Activated CD4-positive, alpha-beta T cell treated with anti-CD3 and anti-CD28 coated beads, Interleukin-2, amount 50 U/mL, for 1 hour (primary cell): ENCODE measurements at places on chromosomes 16 and 17.

GRCh38 chr16:516301-516700 is 11.2 kb upstream of the CAPN15 start:
- DNase-seq = no peak

DNA sequence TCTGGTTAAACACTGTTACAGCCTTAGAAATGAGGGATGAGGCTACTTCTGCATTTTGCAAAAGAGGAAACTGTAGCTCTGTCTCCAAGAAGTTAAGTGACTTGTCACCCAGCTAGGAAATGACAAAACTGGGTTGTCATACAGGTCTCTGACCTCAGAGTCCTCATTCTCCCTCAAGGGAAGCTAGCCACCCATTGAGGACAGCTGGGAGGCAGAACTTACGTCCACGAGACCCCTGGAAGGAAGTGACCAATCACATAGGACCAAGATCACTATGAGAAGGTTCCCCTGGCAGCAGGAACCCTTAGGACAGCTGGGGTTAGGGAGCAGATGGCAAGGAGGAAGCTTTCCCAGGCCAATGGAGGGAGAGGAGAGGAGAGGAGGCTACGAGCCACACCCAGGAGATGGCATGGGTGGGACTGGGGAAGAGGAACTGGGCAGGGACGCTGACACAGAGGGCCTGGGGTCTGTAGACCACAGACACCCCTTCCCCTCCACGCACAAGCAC is 11.2 kb downstream of the METTL22 start:
- DNase-seq = no peak

- DNase-seq = no peak
Observed at GRCh38 chr17:47287068-47287467, 33.4 kb downstream of the ITGB3 start.

DNA sequence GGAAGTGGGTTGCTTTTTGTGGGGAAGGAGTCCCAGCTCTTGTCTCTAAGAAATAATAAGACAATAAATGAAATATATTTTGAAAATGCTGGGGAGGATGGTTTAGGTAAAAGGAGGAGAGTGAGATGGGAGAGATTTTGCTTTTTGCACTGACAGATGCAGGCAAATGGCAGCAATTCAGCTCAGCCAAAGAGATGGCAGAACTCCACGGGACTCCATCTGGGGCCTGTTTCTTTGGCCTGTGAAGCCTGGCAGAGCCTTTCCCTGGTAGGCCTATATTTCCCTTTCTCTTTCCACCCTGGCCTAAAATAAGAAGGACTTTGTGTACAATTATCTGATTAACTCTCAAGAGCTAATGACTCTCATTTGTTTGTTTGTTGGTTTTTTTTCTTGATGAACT is 1525.1 kb downstream of the CDH11 start:
- no peak for DNase-seq

DNA sequence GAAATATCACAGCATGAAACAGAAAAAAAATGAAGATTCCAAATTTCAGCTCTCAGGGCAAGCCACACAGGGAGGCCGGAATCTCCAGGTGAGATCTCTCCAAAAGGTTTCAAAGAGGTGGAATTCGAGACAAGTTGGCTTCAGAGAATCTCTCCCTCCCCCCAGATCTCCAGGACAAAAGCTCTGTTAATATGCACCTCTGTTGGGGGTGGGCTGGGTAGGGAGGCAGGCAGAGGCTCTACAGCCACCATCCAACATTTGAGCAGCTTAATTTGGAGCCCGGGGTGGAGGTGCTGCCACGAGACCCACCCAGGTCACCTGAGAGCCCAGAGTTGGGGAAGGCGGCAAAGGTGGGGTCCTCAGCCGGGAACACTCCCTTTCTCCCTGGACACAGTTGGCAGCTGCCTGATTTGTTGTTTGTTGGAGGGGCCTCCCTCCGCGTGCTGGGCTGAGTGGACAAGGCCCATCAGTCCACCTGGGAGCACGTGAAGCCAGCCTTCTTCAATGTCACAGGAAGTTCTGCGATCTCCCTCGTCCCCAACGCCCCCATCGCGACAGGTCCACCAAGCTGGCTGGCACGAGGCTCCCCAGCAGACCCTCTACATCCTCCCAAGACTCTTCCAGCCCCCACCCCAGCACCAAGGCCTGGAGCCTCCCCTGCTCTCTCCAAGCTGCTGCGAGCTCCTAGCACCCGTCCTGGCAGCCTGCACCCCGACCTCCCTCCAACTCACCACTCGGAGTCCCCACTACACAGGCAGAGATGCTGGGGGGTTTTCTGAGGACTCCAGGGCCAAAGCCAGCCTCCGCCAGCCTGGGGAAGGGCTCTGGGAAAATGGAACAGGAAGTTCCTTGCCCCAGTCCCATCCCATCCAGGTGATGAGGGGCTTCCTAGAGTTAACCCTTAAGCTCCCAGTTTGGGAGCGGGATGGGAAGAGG is at the start of gene ZSCAN10:
Gene ZSCAN10, minus strand, starts transcription at position 836 of the 936 bp plus-strand sequence. CDS start 6,357 bp downstream, outside the sequence.
- DNase-seq = no peak

- DNase-seq = no peak
Observed at GRCh38 chr17:61040666-61041065, 359.0 kb upstream of the TBX2 start.

DNA sequence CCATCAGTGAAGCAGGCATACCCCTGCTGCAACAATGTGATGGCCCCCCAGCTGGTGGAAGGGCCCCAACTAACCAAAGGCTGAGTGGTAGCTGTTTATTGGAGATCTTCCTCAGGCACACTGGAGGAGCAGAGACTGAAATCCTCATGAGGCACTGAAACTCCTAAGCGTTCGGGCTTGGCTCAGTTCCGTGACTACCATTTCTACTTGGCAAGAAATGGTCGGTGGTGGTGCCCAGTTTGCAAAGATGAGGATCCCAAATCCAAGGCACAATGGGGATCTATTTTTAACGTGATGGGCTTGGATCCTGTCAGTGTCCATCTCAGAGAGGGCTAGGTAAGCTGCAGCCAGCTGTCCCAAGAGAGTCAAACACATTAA is 82.8 kb downstream of the TNFRSF13B start:
- DNase-seq = no peak

GRCh38 chr17:56596691-56597494 is 3.4 kb downstream of the NOG start:
- peak; percentile 3 for DNase-seq

DNA sequence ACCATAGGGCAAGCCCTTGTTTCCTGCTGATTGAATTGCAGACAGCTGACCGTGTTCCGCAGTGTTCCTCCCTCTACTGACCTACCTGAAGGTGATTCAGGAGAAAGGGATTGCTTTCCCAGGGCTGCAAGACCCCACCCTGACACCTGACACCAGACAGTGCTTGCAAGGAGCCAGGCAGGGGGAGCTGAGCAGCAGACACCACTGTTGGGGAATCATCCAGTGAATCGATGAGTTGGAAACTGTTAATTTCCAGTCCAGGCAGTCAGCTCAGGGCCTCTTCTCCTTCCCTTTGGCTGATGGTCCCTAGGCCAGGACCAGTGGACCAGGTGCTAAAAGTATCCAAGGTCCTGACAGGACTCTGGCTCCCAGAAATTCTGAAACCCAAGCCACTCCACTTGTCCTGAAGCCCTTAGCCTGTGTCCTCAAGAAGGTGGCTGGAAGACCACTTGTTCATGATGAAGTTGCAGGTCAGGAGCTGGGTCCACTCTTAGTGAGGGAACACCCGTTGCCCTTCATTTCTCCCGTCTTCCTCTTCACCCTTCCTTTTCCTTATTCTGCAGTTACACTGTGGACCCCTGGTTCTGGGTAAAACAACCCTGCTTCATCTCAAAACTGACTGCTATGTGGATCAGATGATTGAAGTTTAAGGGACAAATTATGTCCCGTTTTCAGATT is 9.5 kb upstream of the UNK start:
- DNase-seq = no peak

- no peak for DNase-seq
Observed at GRCh38 chr17:77298811-77299210, 158.0 kb downstream of the SEC14L1 start.

GRCh38 chr17:19440421-19440820 is 29.4 kb downstream of the RNF112 start:
- no peak for DNase-seq

DNA sequence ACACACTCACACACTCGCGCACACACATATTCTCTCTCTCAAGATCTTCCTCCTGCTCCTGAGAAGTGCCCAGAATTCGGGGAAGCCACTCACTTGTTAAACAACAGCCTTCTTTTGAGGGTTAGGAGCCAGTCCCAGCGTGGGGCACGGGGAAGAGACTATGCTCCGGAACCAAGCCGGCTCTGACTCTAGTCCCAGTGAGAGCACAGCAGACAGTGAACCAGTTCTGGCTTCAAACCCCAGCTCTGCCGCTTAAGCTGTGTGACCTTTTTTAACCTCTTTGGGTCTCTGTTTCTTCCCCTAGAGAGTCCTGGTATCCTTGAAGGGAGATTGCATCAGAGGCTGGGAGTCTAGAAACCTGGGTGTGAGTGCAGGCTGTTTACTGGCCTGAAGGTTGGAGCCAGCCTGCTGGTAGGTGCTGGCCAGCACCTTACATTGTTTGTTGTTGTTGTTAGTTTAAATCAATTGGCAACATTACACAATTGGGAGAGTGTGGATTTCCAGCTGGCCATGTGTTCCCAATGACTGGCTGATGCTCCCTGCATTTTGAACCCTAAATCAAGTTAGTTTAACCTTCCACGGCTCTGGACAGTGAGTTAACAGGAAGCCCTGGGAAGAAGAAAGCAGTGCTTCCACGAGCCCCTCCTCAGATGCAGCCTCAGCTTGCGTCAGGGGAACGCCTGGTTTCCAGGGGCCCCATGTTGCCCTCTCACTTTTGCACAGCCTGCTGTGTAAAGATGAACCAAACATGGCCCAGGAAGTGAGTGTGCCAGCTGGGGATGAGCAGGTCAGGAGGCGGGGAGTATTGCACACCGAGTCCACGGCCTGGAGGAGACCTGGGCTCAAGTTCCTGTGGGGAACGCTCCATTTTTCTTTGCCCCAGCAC is 71.5 kb downstream of the GAS7 start:
- DNase-seq = no peak

GRCh38 chr16:58409316-58409973 is 17.2 kb downstream of the GINS3 start:
- DNase-seq = no peak

- DNase-seq = no peak
Observed at GRCh38 chr17:64498308-64499203, 1.7 kb upstream of the POLG2 start.

DNA sequence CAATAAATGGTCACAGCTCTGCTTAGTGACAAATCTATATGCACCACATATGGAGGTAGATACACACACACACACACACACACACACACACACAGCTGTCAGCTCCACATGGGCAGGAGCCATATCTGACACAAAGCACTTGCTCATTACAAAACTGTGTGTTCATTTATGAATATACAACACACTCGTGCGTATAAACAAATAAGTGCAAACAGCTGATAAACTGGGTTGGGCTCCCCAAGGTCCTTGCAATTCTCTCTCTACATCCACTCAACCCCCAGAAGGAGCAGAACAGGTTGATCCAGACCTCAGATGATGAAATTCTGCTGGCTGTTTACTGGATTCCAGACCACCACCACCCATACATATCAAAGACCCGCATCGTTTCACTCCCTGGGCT is 140.7 kb downstream of the XYLT1 start:
- DNase-seq = no peak

DNA sequence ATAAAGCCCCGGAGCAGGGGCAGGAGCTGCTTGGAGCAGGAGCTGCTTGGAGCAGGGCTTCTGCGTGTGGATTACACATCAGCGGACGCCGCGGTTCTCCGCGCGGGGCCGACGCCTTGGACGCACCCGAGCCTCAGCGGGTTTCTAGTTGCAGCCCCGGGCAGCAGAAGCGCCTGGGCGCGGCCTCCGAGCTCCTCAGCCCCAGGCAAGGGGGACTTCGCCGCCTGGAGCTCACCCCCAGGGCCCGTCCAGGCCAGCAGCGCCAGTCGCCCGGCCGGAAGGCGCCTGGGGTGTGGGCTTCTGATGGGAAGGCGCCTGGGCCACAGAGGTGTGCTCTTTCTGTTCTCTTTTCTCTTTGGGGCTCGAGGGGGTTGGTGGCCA is 6.3 kb downstream of the FOXF1 start:
- DNase-seq = no peak

DNA sequence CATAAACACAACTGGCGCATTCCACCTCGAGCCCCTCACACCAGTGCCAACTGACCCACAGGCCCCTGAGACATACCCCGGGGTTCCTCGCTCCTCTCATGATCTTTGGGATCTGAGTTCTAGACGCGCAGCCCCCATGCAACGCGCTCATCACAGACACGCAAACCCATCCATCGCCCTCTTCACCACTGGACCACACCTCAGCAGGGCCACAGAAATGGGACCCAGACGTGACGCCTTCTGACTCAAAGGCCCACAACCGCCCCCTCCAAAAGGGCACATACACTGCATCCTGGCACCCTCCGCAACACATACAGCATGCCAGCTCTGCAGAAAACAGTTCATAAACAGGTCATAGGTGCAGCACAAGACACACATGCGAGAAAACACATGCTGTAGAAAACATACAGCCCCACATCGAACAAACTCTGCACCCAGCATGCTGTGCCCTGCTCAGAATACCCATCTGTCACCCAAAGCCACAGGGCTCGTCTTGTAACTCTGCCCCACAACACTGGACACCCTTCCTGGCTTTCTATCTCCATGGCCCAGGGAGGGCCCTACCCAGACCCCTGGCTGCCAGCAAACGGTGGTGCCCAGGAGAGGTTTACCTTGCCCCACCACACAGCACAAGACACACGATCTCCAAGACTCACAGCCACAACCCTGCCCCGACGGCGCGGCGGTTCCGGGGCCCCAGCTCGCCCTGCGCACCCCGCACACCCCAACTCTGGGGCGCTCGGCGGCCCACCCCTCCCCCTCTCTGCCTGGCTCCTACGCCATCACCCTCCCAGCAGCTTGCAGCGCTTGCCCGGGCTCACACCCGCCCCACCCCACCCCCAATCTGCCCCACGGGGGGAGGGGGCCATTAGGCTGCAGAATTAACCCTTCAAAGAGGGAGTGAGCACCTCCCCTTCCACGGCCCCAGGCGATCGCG is 887 bp downstream of the ZBTB4 start:
- DNase-seq = peak; percentile 74

GRCh38 chr17:59851439-59852375 is 41.0 kb downstream of the TUBD1 start:
- DNase-seq = no peak

GRCh38 chr16:87002717-87003413 is 314.3 kb downstream of the C16orf95 start:
- no peak for DNase-seq

DNA sequence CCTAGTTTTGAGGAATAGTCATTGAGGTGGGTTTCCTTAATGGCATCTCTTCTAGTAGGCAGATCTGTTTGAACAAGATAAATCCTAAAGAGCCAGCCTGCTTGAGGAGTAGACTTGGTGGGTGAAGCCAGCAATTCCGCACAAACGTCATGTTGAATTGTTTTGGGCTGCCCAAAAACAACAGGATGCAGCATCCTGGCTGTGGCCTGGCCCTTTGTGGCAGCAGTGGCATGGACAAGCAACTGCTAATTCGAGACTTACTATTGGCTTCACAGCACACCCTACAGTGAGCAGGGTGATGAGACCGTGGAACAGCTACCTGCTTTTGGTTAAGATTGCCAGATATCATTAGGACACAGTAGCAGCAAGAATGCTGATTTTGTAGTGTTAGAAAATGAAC is 9.3 kb upstream of the VPS4A start:
- no peak for DNase-seq
